ENCODE measurements at places on chromosomes 2 and 18.

GRCh38 chr2:158511706-158512105 is 55.0 kb downstream of the PKP4 start:
- no peak for DNase-seq

DNA sequence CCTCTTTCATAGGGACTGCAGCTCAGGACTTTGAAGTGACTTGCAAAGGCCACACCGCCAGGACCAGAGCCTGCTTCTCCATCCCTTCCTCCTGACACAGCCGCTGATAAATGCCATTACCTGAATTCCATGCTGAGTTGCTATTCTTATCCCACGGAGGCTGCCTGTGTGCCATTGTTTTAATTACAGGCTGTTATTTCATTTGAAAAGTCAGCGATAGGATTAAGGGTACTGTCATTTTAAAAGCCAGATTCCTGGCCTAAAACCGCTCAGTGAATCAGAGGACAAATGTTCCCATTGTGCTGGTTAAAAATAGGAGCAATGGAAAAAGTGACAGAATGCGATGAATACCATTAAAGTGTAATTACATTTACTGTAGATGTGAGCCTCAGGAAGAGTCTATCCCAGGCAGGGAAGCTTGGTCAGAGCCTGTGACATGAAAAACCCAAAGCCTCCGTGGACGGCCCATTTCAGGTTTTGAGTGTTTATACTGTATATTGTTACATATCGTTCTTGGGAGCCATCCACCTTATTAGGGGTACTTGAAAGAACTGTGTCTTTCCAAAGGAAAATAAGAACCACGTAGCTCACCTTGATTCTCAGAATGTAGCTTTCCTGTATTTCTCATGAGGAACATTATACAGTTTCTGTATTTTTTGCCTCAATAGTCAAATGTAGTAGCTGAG is 41.3 kb downstream of the PDCL3 start:
- DNase-seq = no peak

GRCh38 chr2:111042772-111043771 is 77.6 kb upstream of the BCL2L11 start:
- no peak for DNase-seq

DNA sequence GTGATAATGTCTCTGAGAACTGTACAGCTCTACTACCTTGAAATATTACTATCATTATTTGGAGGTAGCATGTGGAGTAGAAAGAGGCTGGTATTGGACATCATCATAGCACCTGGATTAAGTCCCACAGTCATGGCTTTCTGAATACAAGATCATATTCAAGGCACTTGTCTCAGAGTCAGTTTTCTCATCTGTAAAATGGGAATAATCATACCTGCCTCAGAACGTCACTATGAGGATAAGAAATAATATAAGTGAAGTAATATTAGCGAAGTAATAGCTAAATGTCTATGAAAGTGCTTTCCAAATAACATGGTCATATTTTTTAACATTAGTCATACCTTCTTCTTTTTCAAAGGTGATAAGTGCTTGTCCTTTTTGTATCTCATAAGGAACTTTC is 11.0 kb downstream of the NMI start:
- DNase-seq = no peak

GRCh38 chr2:84022810-84023431 is 436.2 kb downstream of the SUCLG1 start:
- DNase-seq = peak; percentile 44

GRCh38 chr18:21632393-21632792 is 20.3 kb downstream of the SNRPD1 start:
- DNase-seq = no peak

GRCh38 chr2:118577202-118577601 is 270.2 kb downstream of the EN1 start:
- no peak for DNase-seq

- DNase-seq = no peak
Measured at GRCh38 chr18:37343542-37343851, 222.1 kb downstream of the CELF4 start.

- no peak for DNase-seq
Measured at GRCh38 chr2:217601601-217602000, 401.2 kb downstream of the TNS1 start.

GRCh38 chr2:774436-774835 is 97.2 kb upstream of the TMEM18 start:
- no peak for DNase-seq

GRCh38 chr18:28095041-28095440 is 81.9 kb downstream of the CDH2 start:
- DNase-seq = no peak

GRCh38 chr2:98028101-98028561 is 32.4 kb upstream of the TMEM131 start:
- no peak for DNase-seq

DNA sequence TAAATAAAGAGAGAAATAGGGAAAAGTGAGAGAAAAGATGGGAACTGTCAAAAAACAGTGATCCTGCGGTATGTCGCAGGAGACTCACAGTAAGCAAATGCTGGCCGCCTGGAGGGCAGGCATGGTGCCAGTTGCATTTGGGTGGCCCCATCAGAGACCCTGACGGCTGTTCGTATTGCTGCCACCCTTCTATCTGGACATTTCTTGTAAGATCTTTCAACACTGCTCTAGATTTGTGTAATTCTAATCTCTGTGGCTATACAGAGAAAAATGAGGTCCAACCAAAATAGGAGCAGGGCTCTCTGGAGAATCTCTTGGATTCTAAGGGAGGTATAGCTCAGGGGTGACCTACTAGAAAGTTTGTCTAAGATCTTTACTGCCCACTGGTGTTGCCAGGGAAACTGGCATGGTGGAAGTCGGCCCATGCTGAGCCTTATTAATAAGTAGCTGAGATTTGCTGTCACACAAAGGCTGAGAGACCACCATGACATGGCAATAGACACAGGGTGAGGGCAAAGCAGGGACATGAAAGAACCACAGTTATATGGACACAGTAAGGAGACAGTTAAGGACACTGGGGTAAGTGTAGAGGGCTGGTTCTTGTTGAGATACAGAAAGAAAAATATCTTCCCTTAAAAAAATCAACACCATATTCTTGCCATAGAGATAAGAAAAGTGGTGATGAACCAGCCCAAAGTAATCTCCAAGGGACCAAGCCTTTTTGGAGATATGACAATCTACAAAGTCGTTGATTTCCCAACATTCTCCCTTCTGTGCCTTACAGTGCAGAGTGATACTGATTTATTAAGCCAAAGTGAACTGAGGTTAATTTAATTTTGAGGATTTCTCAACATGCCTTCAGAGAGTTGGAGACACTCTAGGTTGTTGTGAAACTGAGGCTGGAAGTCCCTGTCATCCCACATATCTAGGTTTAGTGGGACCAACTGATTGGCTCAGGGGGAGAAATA is 26.4 kb upstream of the FZD7 start:
- DNase-seq = no peak

DNA sequence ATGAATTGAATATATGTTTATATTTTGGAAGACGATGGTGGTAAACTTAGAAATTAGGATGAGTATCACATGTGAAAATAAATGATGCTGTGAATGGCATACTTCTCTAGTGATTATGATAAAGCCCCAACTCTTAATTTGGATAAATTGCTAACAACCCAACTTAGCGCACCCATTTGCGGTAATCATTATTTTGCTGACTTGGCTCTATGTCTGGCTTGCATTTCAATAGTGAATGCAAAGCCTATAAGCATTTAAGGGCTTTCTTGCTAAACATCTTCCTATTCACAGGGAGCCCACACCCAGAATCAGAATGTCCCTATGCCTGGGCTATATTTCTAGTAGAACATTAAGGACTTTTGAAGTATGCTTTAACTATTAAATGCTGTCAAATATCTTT is 910.7 kb upstream of the FANCL start:
- no peak for DNase-seq

DNA sequence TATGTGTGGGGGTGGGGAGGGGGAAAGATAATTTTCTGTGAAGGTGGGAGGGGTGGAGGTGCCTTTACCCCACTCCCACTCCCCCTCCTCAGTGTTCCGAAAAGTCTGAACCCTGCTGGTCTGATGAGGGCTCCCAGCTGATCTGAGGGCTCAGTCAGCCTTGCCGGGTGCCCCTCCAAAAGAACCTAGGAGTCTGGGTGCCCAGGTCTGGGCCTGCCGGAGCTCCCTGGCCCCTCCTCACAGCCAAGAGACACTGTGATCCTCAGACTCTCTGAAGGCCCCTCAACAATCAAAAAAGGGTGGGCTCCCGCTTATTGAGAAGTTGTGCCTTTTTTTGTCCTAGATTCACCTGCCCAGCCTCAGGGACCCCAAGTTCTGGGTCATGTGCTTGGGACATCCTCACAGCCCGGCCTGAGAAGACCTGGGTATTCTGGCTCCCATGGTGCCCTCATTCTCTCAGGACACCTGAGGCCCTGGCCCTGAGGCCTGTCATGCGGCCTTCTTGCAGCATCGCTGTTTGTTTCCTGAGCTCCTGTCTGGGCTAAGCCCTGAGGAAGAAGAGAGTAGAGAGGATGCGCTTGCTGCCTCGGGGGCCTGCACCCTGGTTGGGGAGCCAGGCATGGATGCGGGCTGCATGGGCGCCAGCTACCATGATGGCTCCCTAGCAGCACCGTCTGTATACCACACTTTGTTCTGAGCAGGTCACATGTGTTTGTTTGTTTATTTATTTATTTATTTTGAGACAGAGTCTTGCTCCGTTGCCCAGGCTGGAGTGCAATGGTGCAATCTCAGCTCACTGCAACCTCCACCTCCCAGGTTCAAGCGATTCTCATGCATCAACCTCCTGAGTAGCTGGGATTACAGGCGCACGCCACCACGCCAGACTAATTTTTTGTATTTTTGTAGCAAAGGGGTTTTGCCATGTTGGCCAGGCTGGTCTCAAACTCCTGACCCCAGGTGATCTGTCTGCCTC is 44.0 kb downstream of the SDC1 start:
- no peak for DNase-seq

GRCh38 chr2:75055142-75055819 is 96.8 kb downstream of the POLE4 start:
- no peak for DNase-seq

DNA sequence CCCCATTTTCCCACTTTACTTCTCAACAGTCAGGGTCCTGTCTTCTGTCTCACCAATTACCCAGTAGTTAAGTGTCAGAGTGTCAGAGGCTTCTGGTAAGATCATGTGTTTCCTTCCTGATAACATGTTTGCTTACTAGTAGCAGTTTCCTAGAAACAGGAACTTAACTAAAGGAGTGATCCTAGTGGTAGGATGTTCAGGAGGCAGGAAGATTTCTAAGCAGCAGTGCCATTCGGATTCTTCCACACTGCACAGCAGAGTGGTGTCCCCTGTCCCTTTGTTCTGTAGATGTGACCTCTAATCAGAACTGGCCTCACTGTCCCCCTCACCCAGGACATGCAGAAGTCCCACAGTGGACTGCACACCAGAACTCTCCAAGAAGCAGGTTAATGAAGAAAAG is 221.8 kb upstream of the OSR1 start:
- DNase-seq = no peak

DNA sequence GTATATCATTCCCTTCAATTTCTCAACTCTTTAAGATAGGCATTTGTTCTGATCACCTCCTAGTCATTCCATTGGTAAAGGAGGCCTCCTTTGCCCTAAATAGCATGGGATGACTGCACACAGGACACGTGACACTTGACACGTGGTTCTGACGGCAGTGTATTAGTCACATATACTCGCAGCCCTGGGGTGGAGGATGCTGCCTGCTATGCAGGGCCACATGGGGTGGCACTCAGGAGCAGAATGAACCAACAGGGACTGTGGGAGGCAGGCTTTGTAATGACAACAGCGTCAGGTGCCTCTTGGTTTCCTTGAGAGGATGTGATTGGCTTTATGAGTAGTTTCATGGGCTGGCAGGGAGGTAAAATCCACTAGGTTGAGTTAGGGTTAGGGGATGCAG is 9.3 kb upstream of the KCNS3 start:
- peak; percentile 36 for DNase-seq

DNA sequence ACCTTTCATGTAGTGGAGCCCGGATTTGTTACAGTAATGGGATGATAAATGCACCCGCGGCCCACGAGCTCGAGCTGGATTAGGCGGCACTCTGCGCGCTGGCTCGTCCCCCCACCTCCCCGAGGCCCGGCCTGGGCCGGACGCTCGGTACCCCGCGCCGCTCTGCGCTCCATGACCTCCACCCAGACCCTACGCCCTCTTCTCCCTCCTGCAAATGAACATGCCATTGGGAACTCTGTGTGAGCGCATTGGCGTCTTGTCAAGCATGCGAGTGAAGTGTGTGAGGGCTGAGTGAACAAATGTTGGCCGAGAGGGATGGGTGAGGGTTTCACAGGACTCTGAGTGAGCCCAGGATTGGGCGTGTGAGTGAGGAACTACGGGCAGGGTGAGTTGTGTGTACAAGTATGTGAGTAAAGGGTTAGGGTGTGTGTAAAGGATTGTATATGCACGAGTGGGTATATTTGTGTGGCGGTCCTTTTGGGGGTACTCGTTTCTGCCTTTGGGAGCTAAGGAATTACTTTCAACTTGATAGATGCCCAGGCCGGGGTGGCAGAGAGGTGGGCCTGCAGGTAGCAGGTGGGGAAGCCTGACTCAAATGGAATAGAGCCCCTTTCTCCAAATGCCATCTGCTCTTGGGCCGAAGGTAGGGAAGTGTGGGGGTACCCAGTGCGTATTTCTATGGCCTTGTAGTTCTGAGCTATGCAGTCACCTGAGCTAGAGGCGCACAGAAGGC is 2.9 kb upstream of the EN1 start:
- DNase-seq = no peak

GRCh38 chr18:63306249-63306648 is 13.3 kb downstream of the BCL2 start:
- DNase-seq = no peak

DNA sequence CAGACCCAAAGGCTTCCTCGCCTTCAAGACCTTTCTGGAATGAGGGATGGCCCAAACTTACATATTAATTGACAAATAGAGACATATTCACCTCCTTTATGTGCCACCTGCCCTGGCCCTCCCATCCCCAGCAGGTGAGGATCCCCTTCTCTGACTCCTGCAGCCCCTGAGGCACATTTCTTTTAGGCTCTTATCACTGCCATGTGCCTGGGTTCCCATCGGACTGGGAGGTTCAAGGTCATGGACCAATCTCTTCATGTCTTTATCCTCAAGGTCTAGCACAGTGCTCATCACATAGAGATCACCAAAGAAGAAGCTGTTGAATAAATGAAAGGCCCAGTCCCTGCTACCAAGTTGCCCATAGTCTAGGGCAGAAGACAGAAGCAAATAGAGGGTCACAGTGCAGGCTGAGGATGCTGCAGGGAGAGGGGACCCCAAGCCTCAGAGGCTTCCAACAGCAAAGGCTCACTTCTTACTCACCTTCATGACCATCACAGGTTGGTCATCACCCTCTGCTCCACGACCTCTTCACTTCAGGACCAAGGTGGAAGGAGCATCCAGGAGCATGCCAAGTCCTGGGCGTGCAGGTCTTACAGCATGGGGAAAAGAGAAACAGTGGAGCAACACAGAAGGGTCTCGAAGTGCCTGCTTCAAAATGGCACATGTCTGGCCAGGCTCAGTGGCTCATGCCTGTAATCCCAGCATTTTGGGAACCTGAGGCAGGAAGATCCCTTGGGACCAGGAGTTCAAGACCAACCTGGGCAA is 193.9 kb downstream of the SMAD2 start:
- DNase-seq = no peak

GRCh38 chr18:813172-814071 is 1.4 kb upstream of the YES1 start:
- DNase-seq = peak; percentile 79

- DNase-seq = no peak
Measured at GRCh38 chr2:124810132-124810531, 785.0 kb downstream of the CNTNAP5 start.

- DNase-seq = no peak
Measured at GRCh38 chr2:98343285-98343684, 3.0 kb upstream of the CNGA3 start.
